Stimulated activated CD4-positive, alpha-beta T cell treated with anti-CD3 and anti-CD28 coated beads, Interleukin-12 subunit alpha, Interleukin-12 subunit beta, amount 100 ng/mL, for 48 hours (primary cell): ENCODE measurements at places on chromosomes 6 and 20.
A peak's percentile ranks its signal among the peaks of the same experiment; 100 is the strongest.

DNA sequence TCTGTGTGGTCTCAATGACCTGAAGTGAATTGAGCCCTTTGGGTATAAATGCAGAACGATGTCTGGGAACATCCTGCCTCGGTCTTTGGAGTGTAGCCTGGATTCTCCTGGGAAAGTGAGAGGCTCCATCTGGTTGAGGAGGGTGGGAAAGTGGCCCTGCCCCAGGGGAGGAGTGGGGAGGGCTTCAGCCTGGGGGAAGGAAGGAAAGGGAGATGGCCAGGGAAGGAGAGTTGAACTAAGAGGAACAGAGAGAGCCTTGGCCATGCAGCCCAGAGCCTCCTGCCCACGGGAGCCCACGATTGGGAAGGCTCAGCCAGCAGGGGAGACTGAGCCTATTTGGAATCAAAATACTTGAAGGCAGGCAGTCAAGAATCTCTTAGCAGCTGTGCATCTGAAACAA, 2.3 kb upstream of the EPB41L1 start:
- no peak for DNase-seq

DNA sequence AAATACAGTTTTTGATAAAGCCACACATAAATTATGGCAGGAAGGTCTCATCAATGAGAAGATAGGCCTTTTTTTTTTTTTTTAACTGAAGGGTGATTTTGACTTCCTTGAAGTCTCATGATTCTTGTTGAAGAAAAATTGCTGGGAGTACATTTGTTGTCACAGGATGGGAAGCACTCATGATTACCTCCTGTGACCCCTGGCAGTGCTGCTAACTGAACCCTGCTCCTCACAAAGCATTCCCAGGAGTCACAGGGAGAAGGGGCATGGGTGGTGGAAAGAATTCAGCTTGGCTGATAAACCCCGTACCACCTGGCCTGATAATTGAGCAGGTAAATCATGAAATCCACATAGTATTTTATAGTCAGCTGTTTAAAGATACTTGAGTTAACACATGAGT, 86.9 kb downstream of the CD109 start:
- DNase-seq: no peak

- no peak for DNase-seq
Measured at GRCh38 chr6:69337311-69337710, 459.5 kb downstream of the LMBRD1 start.

DNA sequence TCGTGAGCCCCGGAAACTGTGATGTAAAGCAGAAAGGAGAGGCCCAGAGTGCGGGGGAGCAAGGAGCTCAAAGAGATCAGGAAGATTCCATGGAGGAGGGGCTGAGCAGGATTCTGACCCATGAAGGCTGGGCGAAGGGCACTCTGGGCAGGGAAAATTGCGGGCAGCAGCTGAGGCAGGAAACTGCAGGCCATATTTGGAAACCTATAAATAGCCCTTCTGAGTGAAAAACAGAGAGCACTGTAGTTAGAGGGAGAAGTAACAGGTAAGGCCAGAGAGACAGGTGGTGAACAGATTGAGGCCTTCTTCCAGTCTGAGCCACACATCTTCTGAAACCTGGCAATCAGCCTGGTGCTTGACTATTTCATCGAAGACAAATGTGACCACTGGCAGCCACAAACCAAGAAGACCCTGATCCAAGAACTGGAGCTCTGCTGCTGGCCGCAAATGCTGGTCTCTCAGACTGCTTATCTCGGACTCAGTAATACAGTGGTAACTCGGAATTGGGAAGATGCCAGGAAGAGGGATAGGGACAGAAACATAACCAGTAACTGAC, 14.1 kb upstream of the BEND3 start:
- no peak for DNase-seq

DNA sequence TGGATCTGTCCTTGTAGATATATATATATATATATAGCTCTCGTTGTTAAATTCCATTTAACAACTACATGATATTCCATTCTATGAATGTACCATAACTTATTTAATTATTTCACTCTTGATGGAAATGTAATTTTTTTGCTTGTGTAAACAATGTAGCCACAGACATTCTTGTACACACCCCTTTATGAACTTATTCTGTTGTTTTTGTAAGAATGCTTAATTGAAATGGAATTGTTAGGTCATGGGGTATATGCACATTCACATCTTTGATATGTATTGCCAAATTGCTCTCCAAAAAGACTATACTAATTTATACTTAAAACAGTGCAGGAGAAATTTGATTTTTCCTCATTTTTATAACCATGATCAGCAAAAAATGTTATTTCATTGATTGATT, 67.2 kb downstream of the MAP3K4 start:
- no peak for DNase-seq

GRCh38 chr6:30227763-30228487, 14.7 kb upstream of the TRIM26 start:
- DNase-seq: no peak

- DNase-seq: no peak
Measured at GRCh38 chr6:3937438-3937837, 88.3 kb downstream of the FAM50B start.

DNA sequence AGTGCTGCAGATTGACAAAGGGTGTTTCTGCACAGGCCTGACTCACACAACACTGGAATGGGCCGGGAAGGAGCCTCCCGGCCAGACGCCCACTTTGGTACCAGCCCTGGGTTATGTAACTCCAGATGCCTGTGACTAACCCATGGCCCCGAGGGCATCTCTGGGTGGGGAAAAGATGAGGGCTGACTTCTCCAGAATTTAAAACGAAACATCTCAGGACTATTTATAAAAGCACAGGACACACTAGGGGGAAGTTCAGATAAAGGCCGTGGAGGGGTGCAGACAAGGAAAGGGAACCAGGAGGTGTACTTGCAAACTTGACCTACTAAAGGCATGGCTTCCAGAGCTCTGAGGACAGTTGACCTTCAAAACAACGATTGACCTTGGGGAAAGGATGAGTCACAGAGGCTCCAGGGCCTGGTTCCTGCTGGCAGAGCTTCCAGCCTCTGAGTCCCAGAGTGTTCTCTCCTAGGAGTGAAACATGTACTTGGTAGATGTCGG, 196.9 kb downstream of the NFATC2 start:
- no peak for DNase-seq

- peak; percentile 25 for DNase-seq
Measured at GRCh38 chr6:6494677-6495076, 93.8 kb upstream of the LY86 start.

DNA sequence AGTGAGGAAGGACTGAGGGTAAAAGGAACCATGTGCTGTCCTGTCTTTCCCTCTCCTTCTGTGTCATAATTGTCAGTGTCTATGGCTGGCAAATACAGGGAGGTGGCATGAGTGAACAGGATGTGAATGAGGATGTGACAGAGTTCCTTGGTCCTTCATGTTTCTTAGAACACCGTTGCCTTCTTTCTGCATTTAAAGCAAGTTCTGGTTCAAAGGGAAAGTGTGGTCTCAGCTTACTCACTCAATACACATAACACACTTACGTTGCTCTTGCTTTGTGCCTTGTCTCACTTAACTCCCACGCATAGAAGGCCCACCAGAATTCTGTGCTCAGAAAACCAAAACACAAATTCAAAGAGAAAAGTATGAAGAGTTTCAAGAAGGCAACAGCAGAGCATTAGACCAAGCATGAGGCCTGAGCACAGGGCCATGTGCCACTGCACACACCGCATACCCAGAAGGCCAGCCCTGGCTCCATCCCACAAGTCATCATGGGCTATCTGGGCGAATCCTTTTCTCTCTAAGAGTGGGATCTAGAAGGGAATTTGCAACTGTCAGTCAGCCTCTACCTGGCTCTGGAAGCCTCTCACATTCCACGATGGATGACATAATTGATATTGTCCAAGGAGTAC, 38.9 kb upstream of the SAYSD1 start:
- DNase-seq: peak; percentile 44

GRCh38 chr6:154236646-154237301, 119.8 kb downstream of the IPCEF1 start:
- no peak for DNase-seq

GRCh38 chr6:5084781-5085647, at the start of gene PPP1R3G:
TSS of gene PPP1R3G (plus strand) at chr6:5085341. CDS start at chr6:5085486, 145 bp downstream.
- no peak for DNase-seq

GRCh38 chr6:14060971-14061370, 56.6 kb upstream of the CD83 start:
- no peak for DNase-seq

GRCh38 chr6:10610289-10610688, 84.1 kb downstream of the C6orf52 start:
- DNase-seq: no peak

DNA sequence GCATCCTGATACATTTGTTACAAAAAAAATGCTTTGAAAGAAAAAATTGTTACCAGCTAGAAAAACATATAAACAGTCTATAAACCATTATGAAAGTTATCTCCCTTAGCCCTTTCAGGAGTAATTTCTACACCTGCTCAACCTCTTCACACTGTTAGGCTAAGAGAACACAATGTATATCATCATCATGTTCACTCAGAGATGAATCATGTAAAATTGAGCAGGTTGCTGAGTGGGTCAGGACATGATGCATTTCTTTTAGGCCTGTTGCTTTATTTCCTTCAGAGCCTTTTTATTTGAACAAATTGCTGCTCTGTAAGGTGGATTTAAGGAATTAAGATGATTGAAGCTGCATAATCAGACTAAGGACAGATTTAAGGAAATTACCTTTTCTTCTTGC, 531.3 kb upstream of the MAN1A1 start:
- DNase-seq: no peak

DNA sequence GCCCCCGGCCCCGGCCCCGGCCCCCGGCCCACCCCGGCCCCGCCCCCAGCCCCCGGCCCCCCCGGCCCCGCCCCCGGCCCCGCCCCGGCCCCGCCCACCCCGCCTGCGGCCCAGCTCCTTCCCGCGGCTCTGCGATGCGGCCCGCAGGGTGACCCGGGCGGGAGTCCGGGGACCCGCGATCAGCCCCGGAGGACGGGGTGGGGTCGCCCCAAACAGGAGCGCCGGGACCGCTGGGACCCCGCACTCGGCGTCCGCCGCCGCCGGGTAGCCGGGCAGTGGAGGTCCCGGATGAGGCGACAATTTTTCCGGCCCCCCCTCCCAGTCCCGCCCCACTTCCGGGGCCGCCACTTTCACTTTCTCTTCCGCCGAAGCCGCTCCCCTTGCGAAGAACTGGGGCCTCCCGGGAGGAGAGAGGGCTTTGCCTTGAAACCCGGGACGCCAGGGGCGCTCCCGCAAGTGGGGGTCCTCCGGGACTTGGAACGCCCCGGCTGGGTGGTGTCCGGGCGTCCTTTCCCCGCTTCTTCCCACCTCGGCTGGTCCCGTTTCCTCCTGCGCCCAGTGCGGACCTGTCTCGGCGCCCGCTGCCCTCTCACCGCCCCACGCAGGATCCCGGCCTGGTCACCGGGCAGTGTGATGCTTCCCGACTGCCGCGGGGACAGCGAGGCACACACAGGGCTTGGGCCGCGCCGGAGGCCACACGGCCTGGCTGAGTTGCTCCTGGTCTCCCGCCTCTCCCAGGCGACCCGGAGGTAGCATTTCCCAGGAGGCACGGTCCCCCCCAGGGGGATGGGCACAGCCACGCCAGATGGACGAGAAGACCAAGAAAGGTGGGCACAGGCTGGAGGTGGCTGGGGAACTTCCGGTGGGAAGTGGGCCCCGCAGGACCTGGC, at the start of gene RBCK1:
RBCK1 (plus strand) TSS at position 347 of the 890 bp plus-strand sequence; CDS start at position 806, 459 bp downstream.
- peak; percentile 83 for DNase-seq

GRCh38 chr6:129859524-129859923, 1.6 kb downstream of the TMEM244 start:
- DNase-seq: no peak

DNA sequence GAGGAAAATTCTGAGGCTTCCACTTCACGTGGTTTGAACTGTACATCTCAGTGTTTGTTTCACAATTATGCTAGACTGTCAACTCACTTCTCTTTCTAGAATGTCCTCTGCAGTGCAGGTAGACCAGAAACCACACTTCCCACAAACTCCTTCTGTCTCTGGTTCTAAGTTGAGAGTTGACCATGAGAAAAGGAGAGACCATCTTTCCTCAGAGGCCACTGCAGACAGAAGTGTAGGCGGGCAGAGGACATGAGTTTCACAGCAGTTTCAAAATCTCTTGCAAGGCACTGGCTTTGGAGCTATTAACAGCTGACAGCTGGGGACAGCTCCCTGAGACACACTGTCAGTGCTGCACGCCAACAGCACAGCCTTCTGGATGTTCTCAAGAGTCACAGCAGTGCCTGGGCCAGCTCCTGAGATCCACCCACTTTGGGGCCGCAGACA, 55.4 kb upstream of the MOXD1 start:
- DNase-seq: no peak

DNA sequence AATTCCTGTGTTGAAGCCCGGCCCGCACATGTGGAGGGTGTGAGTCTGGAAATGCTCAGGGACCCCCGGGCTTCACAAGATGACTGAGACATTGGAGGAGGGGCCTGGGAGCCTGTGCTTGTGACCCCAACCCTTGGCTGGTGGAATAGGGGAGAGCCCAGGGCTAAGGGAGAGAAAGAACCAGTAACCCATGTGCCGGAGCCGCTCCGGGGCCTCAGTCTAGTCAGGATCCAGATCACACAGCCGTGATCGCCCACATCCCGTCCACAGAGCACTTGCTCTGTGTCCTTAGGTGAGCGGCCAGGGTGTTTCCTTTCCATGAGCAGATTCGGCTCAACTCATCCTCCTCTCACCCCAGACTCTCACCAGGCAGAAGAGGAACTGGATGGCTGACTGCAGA, 152.3 kb upstream of the RPS6KA2 start:
- DNase-seq: no peak

- DNase-seq: no peak
Measured at GRCh38 chr6:35048631-35049083, 92.5 kb downstream of the TCP11 start.

DNA sequence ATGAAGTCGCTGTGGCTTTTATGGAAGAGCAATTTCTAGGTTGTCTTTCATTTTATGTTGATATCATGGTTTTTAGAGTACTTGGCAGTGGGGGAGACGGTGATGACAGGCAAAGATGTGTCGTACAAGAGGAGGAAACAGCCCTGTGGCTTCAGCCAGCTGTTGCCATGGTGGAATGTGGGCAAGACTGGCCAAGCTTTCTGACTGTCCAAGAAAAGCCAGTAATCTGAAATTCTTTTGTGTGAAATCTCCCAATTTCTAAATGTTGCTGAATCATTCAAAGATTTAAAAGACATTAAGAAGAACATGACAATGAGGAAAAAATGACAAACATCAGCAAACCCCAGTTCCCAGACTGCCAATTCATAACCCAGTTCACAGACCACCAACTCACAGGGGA, 23.1 kb downstream of the PFDN4 start:
- DNase-seq: no peak

DNA sequence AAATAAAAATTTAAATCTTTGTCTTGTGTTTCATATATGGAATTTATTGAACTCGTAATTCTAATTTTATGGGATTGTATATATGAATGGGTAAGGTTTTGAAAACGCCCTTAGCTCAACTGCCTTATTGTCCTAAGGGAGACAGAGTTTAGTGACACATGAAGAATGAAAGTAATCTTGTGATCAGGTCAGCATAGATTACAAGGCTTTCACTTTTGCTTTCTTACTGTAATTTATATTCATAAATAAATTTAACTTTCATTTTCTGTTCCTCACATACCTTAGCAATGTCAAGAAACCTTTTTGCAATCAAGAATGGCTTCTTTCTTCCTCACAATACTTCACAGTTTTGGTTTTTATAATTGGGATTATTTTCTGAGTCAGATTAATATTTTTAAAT, 14.4 kb downstream of the KPNA5 start:
- no peak for DNase-seq

- no peak for DNase-seq
Measured at GRCh38 chr6:71245265-71246049, 43.2 kb upstream of the OGFRL1 start.

- no peak for DNase-seq
Measured at GRCh38 chr6:162973980-162974379, 246.2 kb downstream of the PACRG start.
